Pancreas (tissue), 10 donors: ENCODE measurements at places on chromosomes 4 and X.
A peak's percentile ranks its signal among the peaks of the same experiment; 100 is the strongest.

DNA sequence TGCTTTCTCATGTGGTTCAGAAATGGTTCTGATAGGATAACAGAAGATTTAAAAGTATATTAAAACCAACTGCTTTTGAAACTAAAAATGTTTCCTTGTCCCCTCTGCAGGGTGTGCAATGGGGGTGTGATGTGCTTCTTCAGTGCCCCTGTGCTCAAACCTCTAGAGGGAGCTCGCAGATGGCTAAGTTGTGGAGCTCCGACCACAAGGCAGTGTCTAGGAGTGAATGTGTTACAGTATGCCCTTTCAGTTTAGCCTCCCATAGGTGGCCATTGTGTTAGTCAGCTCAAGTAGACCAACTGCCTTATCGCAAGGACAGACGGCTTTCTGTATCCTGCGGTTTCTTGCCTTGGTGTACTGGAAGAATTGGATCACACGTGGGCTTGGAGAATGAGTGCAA, 130.5 kb downstream of the TENT5D start:
- DNase-seq, result no peak

DNA sequence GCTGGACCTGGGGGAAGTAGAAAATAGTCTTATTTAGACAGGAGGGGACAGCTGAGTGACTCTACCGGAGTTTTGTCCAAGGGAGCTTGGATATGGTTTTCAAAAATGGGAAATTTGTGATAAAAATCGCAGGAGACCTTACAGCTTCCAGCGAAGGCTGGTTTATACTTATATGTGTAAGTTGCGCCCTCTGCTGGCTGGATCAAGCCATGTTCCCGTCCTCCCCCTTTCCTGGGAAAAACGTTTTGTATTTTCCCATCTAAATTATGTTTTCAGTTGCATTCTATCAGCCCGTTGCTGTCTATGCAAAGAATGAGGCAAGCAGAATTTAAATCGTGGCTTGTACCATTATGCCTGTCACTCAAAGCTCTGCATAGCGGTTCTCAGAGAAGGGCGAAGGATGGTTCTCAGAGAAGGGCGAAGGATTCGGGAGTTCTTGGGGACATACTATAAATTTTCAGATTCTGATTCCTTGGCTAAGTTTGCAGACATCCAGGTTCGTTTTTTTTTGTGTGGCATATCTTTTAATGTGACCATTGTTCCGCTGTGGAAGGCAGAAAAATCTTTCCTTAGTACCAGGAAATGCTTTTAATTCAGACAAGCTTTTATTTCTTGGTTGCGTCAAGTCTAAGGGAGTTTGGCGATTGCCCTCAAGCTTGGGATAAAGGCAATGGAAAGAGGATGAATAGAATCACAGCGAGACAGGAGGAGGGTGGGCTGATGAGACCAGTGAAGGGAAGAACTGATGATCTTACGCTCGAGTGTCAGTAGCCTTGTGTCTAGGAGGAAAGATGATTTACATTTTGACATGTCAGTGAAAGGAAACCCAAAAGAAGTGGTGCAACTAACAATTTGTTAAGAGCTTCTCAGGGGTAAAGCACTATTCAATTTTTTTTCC, 128.5 kb upstream of the ARX start:
- DNase-seq, result peak; percentile 84

GRCh38 chrX:74232859-74233258, 71.1 kb upstream of the ZCCHC13 start:
- DNase-seq, result no peak

GRCh38 chr4:86302251-86302650, 57.6 kb downstream of the MAPK10 start:
- peak; percentile 28 for DNase-seq
